Stimulated activated effector memory CD8-positive, alpha-beta T cell treated with anti-CD3 and anti-CD28 coated beads, Interleukin-12 subunit alpha, Interleukin-12 subunit beta, amount 100 ng/mL, for 72 hours (primary cell): ENCODE measurements at places on chromosomes 5 and 9.

DNA sequence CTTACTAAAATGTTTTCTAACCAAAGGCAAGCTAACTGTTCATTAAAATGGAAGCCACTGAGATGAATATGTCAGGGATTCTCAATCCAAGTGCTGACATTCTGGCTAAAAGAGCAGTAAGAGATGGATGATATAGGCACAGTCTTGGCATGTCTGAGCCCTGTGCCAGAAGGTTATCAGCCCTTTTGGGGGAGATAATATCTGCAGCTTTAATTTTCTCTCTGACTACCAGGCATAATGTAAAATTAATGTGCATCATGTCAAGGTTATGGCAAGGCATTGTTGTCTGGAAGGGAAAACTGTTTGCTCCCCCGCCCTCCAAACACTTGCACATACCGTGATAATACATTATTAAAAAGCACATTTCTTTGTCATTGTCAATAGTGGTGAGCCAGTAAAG lies 609.8 kb downstream of the ZNF608 start:
- no peak for DNase-seq

GRCh38 chr9:86301686-86302085 lies 19.3 kb upstream of the ISCA1 start:
- DNase-seq, result no peak

DNA sequence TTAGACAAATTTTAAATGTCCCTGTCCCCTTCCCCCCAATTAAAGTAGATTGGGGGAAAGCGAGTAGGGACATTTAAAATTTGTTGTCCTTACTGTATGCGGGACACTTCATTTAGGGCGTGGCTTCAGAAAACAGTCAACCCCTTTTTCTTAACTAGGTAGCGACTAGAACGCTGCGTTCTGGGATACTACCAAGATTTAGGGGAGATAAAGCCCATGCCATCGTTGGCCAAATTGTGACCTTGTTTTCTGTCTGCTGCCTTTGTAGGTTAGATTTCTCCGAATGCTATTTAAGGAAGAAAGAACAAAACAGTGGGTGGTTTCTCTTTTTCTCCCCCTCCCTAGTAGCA lies 1.2 kb downstream of the CKS2 start:
- DNase-seq, result no peak

- no peak for DNase-seq
These were observed 483.2 kb upstream of the BRINP1 start for GRCh38 chr9:119852390-119852789.

- no peak for DNase-seq
These were observed 69.0 kb upstream of the SLC12A2 start for GRCh38 chr5:128014578-128014977.

DNA sequence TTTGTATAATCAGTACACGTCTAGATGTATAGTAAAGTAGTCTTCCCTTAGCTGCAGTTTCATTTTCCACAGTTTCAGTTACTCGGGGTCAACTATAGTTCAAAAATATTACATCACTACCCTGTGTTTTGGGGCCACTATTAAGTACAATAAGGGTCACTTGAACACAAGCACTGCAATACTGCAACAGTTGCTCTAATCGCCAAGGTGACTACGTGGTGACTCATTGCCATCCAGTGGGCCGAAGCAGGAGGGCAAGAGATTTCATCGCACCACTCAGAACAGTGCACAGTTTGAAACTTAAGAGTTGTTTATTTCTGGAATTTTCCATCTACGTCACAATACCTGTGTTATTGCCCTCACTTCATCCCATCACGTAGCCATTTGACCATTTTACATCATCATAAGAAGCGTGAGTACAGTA lies at the start of gene ARL14EPL:
Gene ARL14EPL (plus strand): TSS at position 379 of the 424 bp plus-strand sequence. CDS start 18,994 bp downstream, outside the sequence.
- DNase-seq, result no peak

GRCh38 chr5:14745753-14746152 lies 81.2 kb downstream of the OTULIN start:
- DNase-seq, result no peak

DNA sequence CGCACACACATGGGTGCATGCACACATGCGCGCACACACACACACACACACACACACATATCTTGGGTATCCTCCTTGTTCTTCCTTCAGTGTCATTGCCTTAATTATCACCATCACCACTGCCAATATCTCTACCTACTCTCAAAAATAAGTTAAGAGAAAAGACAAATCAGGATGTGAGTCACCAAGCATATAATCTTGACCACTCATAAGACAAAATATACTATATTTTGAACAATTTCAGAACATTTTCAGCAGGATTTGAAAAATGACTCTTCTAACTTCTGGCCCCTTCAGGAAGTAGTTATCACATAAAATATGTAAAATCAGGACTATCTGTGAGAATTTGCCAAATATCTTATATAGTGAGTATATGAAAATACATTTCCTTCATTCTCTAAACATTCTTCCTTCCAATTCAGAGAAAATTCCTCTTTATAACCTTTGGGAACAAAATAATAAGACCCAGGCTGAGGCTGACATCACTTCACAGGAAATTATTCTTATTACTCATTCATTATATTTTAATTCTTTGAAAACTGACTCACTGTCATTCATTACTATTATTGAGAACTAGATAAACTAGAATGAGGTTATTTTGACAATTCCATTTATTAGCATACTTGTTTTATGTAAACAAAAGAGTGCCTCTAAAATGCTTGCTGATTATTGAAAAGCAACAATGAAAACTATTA lies 772.0 kb upstream of the ACO1 start:
- no peak for DNase-seq

DNA sequence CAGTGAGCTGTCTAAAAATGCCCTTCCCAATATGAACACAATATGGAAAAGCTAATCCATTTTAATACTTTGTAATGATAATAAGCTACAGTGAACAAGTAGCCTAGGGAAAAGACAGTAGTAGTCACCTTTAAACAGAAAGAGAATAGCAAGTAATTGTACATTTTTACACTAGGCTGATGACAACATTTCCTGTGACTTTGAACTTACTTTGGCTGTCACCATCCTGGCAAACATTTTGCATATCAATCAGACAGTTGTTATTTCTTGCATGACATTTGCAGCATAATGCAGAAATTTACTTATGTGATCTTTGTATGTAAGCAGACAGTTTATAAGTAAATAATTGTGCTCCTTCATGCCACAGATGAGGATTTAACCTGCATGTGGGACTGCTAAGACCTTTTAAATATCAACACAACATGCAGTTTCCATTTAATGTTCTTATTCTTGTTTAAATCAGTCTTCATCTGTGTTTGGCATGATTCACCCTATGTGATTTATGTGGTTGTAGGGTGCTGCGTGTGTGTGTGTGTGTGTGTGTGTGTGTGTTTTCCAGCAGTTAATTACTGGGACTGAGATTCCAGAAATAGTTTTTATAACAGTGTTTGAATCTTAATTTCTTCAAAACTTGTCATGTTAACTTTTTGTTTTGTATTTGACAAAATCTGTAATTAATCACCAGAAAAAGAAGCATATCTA lies 997.1 kb upstream of the ARRDC3 start:
- DNase-seq, result no peak

DNA sequence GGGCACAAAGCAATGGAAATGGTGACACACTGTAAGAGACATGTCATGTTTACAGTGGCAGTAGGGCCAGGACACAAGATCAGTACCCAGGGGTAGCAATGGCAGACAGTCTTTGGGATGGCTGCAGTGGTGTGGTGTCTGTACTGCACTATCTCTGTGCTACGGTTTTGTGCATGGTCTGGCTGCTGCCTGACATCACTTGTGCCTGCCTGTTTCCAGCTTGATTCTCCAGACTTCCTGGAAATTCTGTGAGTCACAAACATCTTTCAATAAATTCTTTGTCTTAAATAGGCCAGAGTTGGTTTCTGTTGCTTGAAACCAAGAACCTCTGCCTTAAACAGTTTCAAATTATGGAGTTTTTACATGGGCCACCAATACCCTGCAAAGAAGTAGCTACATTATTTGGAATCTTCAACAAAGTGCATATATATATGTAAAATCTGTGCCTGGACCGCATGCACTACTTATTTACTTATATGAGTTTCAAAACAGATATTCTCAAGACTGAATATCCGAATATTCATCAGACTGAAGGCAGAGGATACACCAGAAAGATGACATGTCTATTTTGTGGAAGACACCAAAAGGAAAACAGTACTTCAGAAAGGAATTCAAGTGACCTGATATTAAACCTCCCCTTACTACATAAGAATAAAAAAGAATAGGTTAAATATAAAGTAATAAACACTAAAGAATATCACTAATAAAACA lies 188.1 kb downstream of the RFX3 start:
- no peak for DNase-seq

GRCh38 chr9:126474786-126475485 lies 138.8 kb upstream of the LMX1B start:
- DNase-seq, result no peak

DNA sequence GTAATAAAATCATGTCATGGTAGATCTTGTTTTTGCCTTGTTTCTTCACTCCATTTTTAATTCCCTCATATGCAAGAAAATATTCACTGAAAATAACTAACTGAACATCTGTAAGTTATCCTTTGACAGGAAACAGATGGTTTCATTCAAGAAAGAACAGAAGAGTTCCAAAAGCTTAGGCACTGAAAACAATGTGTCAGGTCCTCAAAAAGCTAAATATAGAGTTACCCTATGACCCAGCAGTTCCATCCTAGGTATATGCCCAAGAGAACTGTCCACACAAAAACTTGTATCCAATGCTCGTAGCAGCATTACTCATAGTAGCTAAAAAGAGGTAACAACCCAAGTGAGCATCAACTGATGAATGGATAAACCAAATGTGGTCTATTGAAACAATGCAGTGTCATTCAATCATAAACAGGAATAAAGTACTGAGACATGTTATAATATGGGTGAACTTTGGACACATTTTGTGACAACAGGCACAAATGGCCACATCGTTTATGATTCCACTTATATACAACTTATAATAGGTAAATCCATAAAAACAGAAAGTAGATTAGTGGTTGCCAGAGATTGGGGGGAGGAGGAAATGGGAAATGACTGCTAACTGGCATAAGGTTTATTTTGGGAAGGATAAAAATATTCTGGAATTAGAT lies 231.0 kb downstream of the FRMD3 start:
- DNase-seq, result no peak

DNA sequence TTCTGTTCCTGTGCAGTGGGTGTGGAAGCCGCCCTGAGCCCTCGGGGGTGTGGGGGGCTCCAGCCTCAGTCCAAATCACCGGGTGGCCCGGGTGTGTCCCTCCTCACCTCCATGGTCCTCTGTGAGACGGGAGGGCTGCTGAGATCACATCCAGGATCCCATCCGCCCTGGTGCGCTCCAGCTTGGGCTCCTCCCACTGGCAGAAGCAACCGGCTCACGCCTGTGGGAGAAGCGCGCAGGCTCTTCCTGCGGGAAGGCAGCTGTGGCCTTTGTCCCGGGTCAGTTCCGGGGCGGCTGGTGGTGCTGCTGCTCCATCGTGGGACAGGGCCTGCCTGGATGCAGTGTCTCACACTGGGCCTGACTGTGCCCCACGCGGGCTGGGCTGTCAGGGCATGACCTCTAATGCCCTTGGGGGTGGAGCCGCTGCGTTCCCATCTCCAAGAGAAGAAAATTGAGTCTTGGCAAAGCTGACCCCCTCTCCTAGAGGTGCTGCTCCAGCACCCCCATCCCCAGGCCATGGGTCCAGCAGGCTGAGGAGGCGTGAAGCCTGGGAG lies 18.5 kb downstream of the OLFM1 start:
- DNase-seq, result no peak

DNA sequence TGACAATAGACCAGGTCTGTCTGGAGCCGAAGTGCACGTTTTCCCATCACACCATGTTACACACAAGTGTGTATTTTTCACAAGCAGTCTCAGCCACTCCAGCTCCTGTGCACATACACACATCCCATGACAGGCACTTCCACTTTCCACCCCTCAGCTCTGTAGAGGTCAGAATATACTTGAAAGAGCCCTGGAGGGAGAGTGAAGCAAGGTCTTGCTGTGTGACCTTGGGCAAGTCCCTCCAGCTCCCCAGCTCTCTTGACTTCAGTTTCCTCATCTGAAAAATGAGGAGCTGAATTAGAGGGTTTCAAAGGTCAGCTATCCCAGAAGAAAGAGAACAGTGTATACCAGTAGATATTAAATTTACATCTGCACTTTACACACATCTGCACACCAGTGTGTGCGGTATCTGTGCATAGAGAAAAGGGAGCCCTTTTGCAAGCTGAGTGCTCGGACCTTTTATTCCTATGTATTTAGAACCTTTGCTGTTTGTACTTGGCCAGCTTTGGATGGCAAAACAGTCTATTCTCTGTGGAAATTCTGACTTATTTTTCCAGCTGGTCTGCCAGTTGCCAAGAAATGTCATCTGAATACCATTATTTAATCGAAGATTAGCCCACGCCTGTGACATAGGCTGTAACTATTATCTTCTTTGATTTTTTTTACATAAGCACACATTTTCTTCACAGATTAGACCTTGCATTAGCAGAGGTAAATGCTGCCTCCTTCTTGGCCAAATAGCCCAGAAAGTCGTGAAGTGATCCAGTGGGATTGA lies 528.0 kb downstream of the BNC2 start:
- no peak for DNase-seq

DNA sequence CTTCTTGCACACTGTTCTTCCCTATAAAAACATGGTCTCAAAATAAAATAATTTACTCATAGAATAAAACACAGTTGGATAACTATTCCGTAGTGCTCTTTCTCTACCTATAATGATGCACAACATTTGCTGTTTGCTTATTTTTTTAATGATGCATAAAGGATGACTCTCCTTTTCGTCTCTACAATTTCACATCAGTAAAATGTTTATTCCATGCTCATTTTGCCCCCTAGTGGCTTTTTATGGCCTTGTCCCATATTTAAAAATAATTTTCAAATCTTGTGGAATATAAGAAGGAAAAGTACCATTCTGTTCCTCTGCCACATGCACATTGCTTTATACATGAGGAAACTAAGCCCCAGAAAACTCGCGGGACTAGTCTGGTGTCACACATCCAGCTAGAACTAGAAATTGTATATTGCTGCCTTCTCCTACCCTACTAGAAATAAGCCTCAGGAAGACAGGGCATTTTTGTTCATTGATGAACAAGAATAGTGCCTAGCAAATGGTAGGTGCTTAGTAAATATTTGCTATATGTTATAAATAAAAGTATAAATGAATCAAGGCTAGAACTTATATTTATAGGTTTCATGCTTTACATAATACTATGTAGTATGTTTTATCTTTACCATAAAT lies 12.7 kb downstream of the KCTD16 start:
- no peak for DNase-seq

GRCh38 chr5:136242136-136242535 lies 49.2 kb upstream of the SMIM32 start:
- no peak for DNase-seq

DNA sequence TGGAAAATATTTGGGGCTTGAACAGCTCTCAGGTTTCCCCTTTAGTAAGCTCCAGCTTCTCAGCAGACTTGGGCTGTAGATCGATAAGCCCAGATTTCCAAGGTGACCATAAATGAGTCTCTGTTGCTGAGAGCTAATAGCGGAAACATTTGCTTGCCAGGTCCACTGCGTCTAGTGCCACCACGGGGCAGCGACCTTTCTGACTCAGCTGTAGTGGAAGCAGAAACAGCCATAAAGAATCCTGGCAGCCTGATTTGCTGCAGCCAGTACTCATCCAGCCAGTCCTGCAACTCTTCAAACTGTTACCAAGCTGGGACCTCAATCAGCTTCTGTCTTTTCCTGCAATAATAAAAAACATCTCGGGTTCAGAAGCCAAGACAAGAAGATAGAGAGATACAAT lies 241.7 kb downstream of the DOCK8 start:
- DNase-seq, result no peak

- no peak for DNase-seq
These were observed 7.2 kb downstream of the PCDHGC5 start for GRCh38 chr5:141496038-141496437.

- DNase-seq, result no peak
These were observed 19.1 kb downstream of the PTGS1 start for GRCh38 chr9:122389799-122390481.
